ENCODE measurements at places on chromosomes 4 and X.

DNA sequence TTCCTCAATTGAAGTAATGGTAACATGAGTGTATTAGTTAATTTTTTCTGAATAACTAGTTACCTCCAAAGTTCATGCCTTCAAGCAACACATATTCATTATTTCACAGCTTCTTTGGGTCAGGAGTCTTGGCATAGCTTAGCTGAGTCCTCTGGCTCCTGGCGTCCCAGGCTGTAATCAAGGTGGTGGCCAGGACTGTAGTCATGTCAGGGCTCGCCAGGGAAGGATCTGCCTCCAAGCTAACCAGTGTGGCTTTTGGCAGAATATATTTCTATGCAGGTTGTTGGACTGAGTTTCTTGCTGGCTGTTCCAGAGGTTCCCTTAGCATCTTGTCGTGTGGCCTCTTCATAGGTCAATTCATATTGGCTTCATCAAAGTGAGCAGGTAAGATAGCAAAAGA is 10.0 kb upstream of the HS3ST1 start:
- DNase-seq: no peak

DNA sequence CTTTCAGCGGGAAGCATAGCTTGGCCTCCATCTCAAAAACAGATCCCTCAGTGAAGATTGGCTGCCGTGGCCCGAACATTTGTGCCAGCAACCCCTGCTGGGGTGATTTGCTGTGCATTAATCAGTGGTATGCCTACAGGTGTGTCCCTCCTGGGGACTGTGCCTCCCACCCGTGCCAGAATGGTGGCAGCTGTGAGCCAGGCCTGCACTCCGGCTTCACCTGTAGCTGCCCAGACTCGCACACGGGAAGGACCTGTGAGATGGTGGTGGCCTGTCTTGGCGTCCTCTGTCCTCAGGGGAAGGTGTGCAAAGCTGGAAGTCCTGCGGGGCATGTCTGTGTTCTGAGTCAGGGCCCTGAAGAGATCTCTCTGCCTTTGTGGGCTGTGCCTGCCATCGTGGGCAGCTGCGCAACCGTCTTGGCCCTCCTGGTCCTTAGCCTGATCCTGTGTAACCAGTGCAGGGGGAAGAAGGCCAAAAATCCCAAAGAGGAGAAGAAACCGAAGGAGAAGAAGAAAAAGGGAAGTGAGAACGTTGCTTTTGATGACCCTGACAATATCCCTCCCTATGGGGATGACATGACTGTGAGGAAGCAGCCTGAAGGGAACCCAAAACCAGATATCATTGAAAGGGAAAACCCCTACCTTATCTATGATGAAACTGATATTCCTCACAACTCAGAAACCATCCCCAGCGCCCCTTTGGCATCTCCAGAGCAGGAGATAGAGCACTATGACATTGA is 175.4 kb downstream of the FAT4 start:
- DNase-seq: no peak

DNA sequence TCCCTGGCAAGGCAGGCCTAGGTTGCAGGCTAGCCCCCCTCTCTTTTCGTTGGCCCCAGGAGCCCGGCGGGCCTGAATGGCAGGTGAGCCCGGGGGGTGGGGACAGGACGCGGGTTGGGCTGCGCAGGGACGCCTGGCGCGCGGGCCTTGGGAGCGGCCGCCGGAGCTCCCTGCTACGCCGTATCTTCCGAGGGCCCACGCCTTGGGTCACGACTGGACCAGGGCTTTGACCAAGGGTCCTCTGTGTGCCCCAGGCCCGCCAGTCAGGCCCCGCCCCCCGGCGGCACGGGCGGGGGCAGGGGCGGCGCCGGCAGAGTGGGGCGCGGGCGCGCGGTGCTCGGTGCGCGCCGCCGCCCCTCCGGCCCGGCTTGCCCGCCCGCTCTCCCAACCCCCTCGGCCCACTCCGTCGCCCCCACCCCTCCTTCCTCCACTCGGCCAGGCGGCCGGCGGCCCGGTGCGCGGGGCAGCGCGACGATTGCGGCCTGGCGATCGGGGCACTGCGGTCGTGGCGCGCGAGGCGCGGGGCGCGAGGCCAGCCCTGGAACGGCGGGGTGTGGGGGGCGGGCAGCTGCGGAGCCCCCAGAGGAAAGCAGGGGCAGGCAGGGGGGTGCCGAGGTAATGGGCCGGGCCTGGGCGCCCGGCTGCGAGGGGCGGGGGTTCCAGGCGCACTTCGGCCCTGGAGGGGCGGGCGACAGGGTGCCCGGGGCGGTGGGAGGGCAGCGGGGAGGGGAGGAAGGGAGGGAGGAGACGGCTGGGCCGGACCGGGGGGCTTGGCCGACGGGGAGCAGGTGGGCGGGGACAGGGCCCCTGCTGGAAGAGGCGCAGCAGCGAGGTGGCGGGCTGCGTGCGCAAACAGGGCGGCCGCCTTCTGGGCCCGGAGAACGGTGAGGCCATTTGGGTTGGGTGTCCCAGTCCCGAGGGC is at the start of gene PRRG3:
TSS of gene PRRG3 (plus strand) at position 798 of the 922 bp plus-strand sequence. CDS start 3,357 bp downstream, outside the sequence.
- no peak for DNase-seq

DNA sequence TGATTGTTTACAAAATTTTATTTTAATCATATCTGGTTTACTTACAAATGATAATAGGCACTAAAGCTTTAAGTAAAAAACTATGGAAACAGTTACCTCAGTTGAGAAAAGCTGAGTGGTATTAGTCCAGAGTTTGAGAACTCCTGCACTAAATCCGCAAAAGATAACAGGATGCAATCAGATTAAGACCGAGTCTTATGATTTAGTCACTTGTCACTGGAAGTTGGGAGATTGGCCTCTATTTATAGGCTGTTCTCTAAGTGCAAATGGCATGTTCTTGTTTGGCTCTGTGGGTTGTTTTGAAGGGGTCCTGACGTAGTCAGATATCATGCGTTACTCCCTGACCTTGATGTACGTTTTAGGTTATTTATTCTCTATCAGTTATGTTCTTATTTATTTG is 6.3 kb downstream of the GPAT3 start:
- no peak for DNase-seq

- no peak for DNase-seq
Observed at GRCh38 chrX:148049441-148049840, 68.3 kb downstream of the FMR1NB start.

DNA sequence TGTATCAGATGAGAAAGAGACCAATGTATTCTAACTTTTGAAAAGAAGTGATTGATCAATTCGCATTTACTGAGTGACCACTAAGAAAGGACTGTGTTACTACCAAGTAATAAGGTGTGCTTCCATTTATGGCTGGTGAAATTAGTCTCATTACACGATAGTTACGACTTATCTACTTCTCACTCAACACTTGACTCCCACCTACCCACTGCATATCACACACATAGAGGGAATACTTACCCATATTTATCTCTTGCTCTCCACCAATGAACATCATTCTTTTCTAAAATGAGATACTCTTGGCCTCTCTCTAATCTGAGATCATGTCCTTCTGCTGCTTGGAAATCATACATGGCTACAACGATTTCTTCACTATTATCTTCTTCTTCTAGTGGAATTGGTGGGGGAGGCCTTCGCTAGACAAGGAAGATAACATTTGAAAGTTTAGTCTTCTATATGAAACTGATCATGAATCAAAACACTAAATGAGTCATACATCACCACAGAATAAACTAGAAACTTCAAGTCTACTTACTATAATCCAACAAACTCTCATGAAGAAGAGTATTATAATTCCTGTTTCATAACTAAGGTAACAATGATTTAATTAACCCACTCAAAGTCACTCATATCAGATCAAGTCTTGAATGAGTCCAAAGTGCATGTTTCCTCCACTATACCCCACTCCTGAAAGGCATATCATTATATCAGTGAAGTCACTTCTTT is 33.7 kb upstream of the TXK start:
- DNase-seq: no peak

Data from HFF-Myc (cell line).